Right ventricle myocardium superior (tissue), 1 donor: ENCODE measurements at places on chromosomes 4 and X. TPM values are rescaled to one million over a fixed set of nuclear protein-coding genes. Genes with fewer than 3 reads are reported as not detected.

ANXA5 gene
- 105 TPM for total RNA-seq

UGT2B15 gene
- total RNA-seq = not detected

HDX gene
- 1.2 TPM for total RNA-seq

ZDHHC15 gene
- total RNA-seq = 2.8 TPM

UGT2B17 gene
- total RNA-seq = not detected

HSPA4L gene
- total RNA-seq = 4.8 TPM

LRCH2 gene
- 1.0 TPM for total RNA-seq

ADGRG2 gene
- 0.78 TPM for total RNA-seq

BEND2 gene
- not detected for total RNA-seq
